ENCODE measurements at places on chromosomes 12 and 14.

- DNase-seq = no peak
These were observed 26.9 kb downstream of the SIX1 start for GRCh38 chr14:60622210-60622916.

DNA sequence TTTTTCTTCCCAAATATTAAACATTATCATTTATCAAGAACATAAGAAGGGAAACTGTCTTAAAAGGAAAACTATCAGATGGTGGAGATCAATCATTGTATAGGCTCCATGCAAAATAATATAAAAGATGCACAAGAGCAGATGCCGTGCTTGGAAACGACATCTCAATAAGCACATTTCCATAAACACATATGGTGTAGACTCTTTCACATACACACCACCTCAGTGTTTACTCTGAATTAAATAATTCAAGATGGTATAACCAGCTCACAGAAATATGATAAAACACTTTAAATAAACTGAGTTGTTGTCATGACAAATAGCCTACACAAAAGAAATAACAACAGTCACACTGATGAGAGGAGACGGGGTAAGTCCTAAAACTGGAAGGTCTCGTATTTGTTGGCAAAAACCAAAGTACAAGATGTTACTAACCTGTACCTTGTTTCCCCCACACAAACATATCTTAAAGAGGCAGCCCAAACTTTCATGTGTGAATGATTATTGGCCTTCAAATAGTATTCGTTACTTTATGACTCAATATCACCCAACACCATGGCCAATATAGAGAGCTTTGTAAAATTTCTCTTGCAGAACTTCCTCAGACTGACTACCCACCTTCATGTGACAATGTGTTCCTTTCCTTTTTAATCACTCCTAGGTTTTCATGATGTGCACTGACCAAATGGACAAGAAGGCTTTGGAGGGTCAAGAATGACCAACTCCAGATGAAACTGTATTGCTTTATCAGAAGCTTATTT, 48.6 kb upstream of the TMPO start:
- DNase-seq = no peak

DNA sequence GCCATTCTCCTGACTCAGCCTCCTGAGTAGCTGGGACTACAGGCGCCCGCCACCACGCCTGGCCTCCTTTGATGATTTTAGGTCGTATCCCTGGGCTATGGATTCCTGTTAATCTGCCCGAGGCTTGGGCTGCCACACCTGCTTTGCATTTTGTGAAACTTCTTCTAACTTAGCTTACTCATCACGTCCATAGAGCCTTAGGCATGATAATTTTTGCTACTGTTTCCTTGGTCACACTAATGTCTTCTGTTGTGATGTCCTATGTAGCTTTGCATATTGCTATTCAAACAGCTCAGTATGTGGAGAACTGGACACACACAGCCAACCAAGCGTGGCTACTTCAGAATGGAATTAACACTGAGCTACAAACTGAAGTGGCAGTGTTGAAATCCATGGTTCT, 47.5 kb upstream of the DDX11 start:
- DNase-seq = no peak

DNA sequence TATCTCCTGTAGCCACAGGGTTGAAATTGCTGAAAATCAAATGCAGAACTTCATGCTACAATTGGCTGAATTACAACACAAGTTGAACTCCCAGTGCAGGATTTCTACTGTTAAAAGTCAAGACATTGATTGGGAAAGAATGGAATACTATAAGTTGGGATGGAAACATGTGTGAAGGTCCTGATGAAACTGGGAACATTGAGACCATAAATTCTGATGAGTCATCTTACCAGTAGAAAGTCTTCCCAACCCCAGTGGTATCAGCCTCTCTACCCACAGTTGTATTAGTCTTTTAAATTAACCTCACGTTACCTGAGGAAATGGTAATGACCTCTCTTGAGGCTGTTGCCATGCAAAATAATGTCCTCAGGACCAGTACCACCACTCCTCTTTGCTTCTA, 27.4 kb upstream of the DYRK2 start:
- no peak for DNase-seq

- DNase-seq = no peak
These were observed 5.0 kb downstream of the HNRNPC start for GRCh38 chr14:21264025-21264801.

DNA sequence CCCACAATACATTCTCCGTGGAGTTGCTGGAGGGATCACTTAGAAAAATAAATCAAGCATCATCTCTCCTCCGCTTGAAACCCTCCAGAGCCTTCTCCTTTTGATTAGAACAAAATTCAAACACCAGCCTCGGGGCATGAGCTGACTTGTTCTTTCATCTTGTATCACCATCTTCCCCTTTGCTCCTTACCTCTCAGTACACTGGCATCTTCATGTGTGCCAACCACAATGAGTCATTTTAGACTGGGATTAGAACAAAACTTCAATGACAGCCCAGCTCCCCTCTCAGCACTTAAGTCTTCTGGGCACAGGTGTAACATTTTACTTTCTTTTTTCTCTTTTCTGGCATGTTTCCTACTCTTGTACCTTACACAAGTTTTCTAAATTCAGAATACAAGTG, 1159.2 kb upstream of the TMEM132C start:
- DNase-seq = no peak

GRCh38 chr12:69298947-69299346, 49.2 kb upstream of the LYZ start:
- DNase-seq = no peak

GRCh38 chr14:23631702-23632460, 4.3 kb upstream of the DHRS2 start:
- peak; percentile 63 for DNase-seq

- DNase-seq = no peak
These were observed 22.2 kb downstream of the CCDC63 start for GRCh38 chr12:110869026-110869425.

GRCh38 chr12:28998662-28999120, 150.4 kb upstream of the FAR2 start:
- DNase-seq = no peak

DNA sequence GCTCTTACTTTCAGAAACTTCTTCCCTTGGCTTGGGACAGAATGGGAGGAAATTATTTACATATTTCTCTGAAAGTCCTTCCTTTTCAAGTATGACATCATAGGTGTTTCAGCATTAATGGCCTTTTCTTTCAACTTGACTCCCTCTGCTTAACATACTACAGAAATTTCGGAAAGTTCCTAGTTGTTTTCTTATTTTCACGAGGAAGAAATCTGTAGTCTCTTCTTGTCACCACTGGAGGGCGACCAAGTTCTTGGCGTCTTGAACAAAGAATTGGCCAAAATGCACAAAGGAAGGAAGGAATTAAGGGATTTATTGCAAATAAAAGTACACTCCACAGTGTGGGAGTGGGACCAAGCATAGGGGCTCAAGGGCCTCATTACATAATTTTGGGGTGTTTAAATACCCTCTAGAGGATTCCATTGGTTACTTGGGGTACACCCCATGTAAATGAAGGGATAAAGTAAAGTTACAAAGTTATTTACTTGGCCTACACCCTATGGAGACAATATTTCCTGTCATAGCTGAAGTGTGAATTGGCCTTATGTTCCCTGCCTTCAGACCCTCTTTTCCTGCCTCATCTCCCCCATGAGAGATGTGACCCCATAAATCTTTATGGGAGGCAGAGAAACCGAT, 70.4 kb downstream of the RPL10L start:
- no peak for DNase-seq

GRCh38 chr14:105945896-105946295, 419.5 kb downstream of the TMEM121 start:
- DNase-seq = no peak

DNA sequence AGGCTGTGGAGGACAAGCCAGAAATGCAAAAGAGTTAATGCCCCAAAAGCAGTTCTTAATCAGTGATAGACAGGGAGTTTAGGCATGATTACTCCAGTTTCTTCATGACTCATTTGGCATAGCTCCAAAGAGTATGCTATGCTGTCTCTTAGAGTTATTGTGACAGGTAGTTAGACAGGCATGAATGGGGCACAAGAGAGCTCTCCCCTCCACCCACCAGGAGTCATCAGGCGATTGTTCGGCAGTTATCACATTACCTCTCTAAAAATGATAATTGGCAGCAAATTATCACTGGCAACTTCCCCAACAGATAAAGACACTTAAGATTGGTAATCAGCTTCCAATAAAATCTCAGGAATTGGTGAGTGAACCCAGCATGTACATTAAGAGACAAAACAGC, 320.1 kb downstream of the DAD1 start:
- DNase-seq = no peak

GRCh38 chr12:82745807-82746206, 59.1 kb downstream of the TMTC2 start:
- DNase-seq = no peak

DNA sequence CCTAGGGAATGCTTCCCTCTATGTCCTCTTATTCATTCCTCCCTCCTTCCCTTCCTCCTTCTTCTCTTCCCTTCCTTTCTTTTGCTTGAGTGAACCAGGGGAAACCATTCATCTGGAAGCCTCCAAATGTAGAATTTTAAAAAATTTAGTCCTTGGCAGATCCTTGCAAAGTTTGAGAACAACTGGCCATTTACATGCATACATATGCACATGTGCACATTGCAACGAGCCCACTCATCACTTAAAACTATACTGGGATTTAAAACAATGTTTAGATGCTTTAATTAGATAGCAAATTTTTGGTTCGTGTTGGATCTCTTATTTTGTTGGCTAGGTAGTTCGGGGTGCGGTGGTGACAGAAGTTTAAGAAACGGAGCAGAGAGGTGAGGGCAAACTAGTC, 68.0 kb upstream of the HMGA2 start:
- DNase-seq = no peak

DNA sequence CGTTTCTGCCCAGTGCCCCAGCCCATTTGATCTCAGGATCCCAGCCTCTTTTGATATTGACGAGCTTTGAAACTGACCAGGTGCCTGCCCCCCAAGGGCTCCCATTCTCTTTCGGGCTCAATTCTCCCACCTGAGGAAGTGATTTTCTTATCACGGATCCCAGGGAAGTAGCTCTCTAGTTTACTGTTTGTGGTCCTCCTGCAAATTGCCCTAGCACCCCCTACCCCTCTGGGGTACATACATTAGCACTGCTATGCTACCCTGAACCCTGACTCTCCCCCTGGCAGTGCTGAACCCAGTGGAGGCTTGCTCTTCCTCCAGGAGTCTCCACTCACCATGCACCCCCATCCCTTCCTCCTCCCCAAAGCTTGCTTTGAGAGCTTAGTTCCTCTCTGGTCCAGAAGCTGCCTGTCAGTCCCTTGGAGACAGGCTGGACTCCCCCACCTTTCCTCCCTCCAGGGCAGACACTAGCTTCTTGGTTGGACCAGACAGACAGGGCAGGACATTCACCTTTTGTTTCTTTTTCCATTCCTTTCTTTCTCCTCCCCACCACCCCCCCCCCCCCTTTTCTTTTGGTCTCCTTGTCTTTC, 4.4 kb upstream of the TBX3 start:
- no peak for DNase-seq

DNA sequence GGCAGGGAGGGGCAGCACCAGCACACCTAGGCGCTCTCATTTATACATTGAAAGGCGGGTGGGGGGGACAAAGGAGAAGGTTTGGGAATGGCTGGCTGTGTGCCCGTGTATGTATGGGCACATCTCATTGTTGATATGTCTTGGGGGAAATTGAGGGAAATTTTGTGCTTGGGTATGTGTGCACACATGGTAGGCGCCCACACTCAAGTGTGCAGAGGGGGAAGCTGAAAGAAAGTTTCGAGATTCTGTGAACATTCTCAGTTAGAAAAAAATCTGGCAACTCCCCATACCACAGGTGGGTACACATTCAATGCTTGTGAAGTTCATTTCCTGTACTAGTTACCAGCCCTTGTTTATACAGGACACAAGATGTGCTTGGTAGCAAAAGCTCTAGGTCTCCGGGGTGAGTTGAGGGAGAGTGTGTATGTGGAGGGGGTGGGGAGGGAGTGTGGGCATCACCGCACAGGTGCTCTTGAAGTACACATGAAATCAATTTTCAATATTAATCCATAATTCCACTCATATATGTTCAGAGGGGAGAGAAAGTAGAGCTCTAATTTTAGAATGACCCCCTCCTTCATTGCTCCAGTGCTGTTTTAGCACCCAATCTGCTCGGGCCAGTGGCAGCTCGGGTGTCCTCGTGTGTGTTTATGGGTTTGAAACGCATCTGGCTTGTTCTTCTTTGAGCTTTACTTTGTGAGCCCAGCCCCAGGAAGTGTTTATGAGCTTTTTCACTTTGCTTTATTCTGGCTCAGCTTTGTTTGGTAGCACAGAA, 286.0 kb downstream of the ZFP36L1 start:
- DNase-seq = no peak

DNA sequence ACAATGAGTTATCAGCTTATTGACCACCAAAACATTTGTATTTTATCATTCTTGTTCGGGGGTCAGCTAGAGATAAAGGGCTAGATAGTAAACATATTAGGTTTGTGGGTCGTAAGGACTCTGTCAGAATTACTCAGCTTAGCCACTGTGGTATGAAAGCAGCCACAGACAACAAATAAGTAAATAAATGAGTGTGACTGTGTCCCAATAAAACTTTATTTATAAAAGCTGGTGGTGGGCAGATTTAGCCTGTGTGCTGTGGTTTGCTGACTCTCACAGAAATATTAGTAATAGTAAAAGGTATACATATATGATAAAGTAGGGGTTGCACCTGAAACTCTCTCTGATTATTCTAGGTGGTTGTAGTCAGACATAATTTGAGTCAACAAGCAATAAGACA, 56.1 kb downstream of the TPH2 start:
- DNase-seq = no peak

- DNase-seq = no peak
These were observed 51.4 kb upstream of the GPR132 start for GRCh38 chr14:105116451-105117256.

DNA sequence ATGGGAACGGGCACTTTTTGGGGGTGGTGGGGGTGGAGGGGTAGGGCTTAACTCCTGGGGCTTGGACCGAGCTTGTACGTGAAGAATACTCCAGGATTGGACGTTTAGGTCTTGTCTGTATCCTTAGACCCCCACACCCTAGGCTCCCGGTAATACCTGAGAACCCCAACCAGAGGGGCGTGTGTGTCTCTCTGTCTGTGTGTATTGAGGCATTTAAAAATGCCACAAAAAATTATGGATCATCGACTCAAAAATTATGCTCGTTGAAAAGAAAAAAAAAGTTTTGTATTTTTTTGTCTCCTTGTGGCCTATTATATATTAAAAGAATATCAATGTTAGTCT, 459 bp downstream of the PPFIBP1 start:
- no peak for DNase-seq
